ENCODE measurements at places on chromosomes 4 and X.

- no peak for DNase-seq
These were observed 31.5 kb upstream of the ELF2 start for GRCh38 chr4:139208404-139208945.

DNA sequence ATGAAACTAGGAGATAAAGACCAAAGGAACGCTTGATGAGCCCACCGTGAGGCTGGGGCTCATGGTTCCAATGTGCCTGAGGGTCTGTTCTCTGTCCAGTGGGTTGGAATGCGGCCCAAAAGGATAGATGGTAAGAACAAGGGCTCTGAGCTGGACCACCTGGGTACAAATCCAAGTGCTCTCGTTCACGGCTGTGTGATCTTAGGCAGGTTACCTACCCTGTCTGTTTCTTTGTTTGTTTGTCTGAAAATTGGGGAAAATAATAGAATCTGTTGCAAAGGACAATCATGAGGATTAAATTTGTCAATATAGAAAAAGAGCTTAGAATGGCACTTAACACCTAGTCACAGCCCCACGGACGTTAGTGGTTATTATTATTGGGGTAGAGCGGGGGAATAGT is 36.0 kb downstream of the SMIM20 start:
- no peak for DNase-seq

- peak; percentile 71 for DNase-seq
These were observed 73.9 kb downstream of the IRF2 start for GRCh38 chr4:184400375-184400870.

- DNase-seq: no peak
These were observed 33.6 kb upstream of the WFS1 start for GRCh38 chr4:6235901-6236640.

GRCh38 chr4:80295826-80296225 is 29.4 kb downstream of the FGF5 start:
- DNase-seq: no peak

GRCh38 chr4:136581119-136581518 is 951.2 kb downstream of the PCDH18 start:
- no peak for DNase-seq

DNA sequence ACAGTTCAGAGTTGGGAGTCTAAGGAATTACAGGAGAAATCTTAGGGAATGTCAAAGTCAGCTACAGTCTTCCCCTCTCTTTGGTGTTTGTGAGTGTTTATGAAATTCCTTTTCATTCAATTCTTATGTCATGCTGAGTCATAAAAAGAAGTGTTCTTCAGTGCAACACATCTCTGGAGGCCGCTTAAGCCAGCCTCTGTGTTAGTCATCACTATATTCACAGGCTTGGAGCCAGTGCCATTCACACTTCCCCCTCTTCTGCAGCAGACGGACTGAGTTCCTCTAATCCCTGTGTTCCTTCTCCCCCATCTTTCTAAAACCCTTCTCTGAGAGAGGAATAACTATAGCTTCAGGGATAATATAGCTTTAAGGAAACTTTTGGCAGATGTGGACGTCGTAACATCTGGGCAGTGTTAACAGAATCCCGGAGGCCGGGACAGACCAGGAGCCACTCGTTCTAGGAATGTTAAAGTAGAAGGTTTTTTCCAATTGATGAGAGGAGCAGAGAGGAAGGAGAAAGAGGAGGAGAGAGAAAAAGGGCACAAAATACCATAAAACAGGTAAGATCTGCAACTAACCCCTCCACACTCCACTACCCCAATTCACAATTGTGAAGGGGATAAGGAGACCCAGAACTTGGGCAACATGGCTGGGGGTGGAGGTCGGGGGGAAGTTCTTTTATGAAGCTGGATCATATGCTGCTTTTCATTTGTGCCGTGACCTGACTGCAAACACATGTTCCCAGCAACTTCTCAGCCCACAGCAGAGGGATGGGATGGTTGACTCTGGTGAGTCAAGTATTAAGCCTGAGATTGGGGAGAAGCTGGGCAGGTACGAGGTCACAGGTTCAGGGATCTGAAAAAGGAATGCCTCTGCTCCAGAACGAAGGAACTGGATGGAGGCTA is at the start of gene SRPX2:
Gene SRPX2 (plus strand): TSS at position 244 of the 905 bp plus-strand sequence. CDS start 2,124 bp downstream, outside the sequence.
- peak; percentile 58 for DNase-seq

DNA sequence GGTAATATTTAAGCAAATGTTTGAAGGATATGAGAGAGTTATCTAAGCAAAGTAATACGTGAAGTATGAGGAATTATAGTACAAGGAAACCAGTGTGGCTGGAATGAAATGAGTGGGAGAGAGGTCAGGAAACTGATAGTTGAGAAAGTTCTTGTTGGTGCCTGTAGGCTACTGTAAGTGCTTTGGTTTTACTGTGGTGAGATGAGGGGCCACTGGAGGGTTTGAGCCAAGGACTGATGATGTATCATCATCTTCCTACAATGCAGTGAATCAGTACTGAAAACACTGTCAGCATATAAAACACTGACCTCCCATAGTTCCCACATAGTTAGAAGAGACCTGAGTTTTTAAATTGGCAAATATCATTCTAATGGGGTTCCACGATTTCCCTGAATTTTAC is 367.5 kb upstream of the CTSO start:
- peak; percentile 51 for DNase-seq

- no peak for DNase-seq
These were observed 320.5 kb upstream of the IGFBP7 start for GRCh38 chr4:57430726-57431125.

- DNase-seq: no peak
These were observed 95.8 kb downstream of the SLIT2 start for GRCh38 chr4:20347531-20347930.

DNA sequence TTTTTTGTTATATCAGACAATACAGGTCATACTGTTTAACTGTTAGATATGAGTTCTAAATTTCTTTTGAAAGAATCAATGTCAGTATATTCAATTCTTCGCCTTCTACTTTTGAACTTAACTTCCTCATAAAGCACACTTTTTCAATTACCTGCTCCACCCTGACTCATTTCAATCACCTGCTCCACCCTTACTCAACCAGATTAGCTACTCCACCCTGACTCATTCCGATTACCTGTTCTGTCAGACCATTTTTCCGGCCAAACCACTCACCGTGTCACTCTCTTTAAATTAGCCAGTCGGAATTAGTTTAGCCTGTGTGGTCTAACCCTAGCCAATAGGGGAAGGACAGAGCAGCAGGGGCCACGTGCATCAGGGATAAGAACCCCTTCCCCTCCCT is 751.8 kb upstream of the POU3F4 start:
- no peak for DNase-seq

DNA sequence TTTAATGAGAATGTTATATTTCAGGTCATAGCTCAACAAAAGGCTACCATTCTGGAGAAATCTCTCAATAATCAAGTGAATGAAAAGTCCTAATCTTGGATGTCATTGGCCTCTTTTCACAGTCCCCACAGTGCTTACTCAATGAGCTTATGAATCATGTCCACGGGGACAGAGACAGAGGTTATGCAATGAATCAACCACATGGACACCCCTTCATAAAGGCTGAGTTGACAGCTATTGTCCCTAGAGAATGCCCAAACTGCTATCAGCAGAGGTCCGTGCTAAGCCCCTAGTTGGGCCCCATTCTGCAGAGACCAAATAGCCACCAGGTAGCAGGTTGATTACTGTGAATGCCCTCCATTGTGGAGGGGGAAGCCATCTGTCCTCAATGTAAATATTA is 158.1 kb downstream of the LHFPL1 start:
- no peak for DNase-seq

GRCh38 chr4:43471950-43472349 is 579.4 kb downstream of the GRXCR1 start:
- no peak for DNase-seq

DNA sequence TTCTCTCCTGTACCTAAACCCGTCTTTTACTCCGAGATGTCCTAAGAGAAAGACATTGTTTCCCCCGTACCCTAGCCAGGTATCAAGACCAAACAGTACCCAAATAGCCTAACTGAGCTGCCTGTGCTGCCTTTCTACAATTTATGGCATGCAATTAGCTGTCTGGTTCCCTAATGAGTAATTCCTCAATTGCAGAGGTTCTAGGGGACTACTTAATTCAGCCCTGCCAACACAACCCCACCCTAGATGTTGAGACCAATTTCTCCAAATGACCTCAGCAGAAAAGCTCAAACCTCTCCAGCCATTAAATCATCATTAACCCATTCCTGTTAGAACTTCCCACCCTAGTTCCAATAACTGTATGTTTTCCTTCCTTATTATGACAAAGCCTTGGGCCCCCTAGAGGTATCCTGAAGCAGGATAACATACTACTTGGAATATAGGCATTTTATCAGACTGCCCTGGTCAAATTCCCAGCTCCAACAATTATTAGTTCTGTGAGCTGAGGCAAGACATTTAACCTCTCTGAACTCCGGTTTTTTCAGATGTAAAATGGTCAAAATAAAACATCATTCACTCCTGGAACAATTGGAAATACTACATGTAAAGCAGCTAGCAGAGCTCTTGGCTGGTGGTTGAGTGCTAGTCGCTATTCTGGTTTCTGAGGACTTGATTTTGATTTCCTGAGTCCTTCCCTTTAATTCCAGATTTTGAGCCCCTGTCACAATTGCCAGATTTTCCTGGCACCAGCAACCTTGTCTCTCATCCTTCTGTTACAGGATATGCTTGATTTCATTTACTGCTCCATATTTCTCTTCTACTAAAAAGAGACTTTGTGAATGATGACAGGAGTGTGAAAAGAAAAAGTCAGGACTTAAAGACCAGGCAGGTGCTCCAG is 244.6 kb upstream of the TENM3 start:
- no peak for DNase-seq

DNA sequence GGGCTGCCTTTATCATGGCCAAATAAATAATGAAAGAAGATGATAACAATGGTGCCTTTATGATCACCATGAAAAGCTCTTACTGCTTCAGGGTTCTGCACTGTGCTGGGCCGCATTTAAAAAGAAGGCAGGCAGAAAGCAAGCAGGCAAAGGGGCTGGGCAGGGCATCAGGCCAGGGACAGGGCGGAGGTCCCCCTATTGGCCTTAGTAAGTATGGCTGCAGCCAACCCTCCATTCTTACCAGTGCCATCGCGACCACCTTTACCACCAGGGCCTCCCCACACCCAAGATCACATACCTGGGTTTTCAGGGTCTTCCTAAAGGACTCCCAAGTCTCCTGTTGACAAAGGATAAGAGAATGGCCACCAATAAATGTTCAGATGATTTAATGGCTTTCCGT is 38.9 kb downstream of the CNGA2 start:
- DNase-seq: no peak

GRCh38 chr4:88159229-88159725 is 838 bp upstream of the ABCG2 start:
- no peak for DNase-seq

DNA sequence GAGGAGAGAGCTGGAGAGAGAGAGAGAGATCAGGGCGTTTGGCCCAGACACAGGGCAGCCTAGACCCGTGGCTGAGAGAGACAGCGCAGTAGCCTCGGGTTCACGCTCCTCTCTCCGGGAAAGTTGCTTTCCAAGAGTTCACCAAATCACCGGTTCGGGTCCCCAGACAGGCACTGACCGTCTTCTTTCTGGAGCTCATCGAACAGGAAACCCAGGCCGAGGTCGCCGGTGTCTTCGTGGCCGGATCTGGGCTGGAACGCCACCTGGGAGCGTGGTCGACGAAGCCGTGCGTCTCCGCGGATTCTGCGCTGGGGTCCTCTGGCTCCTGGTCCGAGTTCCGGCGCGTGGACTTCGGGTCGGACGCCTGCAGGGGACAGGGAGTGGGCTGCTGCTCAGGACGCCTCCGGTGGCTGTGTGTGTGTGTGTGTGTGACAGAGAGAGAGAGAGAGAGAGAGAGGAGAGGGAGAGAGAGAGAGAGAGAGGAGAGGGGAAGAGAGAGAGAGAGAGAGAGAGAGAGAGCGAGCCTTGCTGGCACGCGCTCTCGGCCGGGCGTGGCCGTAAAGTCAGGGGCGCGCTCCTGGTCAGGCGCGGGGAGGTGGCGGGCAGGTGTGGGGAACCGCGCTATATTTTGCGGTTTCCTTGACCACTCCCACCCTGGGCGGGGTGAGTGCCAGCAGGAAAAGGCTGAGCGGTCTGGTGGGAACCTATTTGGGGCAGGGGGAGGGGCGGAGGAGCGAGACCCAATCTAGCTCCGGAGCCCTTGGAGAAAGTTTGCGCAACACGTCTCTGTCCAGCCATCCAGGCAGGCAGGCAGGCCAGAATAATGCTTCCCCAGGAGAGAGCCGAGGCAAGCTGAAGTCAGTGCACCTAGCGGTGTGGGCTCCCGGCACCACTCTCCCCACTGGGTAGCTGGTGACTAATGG is 62.1 kb downstream of the RHOXF2B start:
- DNase-seq: no peak

GRCh38 chr4:43223820-43224219 is 331.3 kb downstream of the GRXCR1 start:
- no peak for DNase-seq

DNA sequence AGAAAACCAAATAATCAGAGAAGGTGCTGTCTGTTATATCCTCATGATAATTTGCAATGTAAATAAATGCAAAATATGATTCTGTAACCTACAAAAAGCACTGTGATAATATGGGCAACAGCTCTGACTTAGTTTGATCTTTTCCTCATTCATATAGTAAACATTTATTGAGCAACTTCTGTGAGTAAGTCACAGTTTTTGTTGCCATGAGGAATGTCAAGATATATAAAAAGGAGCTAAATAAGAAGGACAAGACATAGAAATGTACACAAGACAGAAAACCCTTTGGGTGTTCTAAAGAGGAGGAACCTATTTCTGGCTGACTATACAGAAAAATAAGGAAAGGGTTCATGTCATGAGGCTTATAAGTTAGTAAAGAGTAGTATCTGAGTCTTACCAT is 44.3 kb downstream of the ARSJ start:
- DNase-seq: no peak

DNA sequence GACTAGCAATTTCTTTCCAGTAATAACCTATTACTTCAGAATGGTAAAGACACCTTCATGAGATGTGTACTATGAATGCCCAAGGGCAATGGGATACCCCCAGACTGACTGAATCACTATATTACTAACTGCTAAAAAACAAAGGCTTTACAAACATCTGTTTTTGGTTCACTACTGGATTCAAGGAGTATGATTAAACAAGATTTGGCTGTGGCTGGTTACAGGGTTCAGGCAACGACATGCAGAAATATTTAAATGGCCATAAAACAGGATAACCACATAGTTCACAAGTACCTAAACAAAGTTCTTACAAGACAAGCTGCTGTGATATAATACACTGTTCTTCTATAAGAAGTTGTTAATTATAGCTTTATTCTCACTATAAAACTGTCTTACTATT is 128.2 kb downstream of the FRYL start:
- DNase-seq: no peak

GRCh38 chrX:134580907-134581306 is 77.4 kb downstream of the PLAC1 start:
- no peak for DNase-seq
